ENCODE measurements at places on chromosomes 1 and 21.

GRCh38 chr21:32406405-32406804, 6.1 kb upstream of the EVA1C start:
- DNase-seq: no peak

DNA sequence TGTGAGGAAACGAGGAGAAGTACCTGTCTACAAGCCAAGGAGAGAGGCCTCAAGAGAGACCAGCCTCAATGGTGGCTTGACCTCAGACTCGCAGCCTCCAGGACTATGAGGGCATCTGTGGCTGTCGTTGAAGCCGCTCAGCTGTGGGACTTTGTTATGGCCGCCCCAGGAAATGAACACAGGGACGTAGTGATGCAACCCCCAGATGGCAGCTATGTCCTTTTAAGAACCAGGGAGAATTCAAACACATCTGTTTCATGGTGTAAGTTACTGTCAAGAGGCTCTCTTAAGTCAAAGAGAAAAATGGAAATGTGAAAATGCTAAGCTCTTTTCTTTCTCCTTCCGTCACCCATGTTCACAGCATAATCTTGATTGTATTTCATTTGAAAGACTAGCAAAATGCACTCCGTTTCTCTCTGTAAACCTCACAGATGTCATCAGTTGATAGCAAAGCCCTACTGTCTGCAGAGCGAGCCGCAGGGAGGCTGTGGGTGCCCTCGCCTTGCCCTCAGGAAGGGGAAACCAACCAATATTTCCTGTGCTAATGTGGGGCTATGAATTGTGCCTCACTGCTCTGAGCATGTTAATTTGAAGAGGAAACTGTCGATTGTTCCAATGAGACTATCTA, 21.3 kb downstream of the UBASH3A start:
- DNase-seq: peak; percentile 89

DNA sequence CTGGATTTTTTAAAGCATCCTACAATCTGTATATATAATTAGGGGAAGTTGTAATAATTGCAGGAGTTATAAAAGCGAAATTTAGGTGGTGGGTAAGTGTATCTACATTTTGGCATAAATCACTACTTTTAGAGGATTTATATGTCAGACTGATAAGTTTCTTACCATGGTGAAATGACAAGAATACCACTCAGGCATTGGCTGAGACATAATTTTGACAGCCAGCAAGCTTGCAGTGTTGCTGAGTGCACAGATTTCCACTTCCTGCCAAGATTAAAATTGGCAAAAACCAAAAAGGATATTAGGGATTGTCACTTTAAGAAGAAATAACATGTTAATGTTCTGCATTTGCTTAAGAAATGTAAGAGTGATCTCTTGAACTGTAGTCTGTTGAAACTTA, 28.2 kb downstream of the NFIA start:
- DNase-seq: no peak

- DNase-seq: no peak
These were observed 39.6 kb upstream of the CTBS start for GRCh38 chr1:84613887-84614286.

DNA sequence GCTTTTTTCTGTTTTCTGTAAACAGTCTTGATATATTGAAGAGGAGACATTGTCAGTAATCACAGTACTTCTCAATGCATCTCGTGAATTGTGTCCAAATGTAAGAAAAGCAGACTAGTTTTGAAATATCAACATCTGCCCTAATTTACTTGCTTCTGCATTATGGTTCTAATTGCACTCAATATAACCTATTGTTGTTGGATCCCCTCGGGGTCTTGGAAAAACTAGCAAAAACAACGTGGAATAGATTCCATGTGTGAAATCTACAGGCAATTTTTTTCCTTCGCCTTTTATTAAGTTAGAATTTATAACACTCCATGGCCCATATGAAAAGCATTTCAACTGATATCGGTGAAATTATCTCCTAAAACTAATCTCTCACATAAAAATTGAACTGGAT, 236.5 kb downstream of the TTLL7 start:
- no peak for DNase-seq

- no peak for DNase-seq
These were observed 3.5 kb downstream of the POMGNT1 start for GRCh38 chr1:46194641-46195193.

DNA sequence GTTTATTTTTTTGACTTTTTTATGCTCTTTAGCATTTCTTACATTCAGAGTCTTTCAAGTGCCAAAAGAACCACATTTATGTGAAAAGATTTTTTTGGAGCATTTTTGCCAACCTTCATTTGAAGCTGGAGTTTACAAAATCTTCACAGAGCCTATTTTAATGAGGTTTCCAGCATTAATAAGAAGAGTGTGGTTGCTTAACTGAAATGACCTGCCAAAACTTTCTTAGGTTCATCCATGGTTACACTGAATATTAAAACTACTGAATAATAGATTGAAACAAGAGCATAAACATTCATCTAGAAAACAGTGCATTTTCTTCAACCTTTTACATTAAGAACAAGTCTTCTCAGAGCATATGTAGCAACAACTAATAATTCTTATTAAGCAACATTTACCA, 672.3 kb upstream of the CXADR start:
- DNase-seq: no peak

DNA sequence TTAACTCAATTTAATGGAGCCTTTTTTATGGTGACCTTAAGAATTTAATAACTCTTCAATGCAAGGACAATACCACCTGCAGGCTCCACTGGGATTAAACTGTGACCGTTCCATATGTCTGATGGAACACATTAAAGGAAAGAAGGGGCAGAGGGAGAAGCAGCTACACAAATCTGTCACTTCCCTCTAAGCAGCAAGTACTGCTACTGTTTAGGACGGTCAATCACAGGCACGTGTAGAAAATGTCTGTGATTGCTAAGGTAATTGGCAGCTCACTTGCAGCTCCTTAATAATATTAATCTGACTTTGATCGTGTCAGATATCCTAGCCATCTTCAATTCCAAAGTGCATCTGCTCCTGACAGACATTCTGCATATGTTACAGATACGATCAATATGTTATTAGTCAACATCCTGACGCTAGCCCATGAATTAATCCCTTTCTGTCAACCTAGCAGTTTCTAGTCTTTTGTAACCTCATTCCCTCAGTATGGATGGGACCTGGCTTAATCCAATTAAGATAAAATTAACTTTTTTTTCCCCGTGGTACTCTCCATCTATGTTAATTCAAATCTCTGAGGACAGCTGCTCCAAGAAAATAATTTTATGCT, 1012.4 kb downstream of the AMY1C start:
- no peak for DNase-seq

- no peak for DNase-seq
These were observed 15.0 kb downstream of the PDE9A start for GRCh38 chr21:42668298-42668992.

- no peak for DNase-seq
These were observed 53.3 kb downstream of the MDM4 start for GRCh38 chr1:204569478-204569877.

DNA sequence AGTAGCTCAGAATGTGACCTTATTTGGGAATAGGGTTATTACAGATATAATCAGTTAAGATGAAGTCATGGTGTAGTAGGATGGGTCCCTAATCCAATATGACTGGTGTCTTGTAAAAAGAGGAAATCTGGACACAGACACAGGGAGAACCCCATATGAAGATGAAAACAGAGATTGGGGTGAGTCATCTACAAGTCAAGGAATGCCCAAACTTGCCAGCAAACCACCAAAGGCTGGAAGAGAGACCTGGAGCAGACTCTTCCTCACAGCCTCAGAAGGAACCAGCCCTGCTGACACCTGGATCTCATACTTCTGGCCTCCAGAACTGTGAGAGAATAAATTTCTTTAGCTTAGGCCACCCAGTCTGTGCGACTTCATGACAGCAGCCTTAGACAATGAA, 29.9 kb downstream of the KRTAP19-8 start:
- DNase-seq: no peak

GRCh38 chr1:89273324-89273778, 691 bp upstream of the GBP5 start:
- no peak for DNase-seq

DNA sequence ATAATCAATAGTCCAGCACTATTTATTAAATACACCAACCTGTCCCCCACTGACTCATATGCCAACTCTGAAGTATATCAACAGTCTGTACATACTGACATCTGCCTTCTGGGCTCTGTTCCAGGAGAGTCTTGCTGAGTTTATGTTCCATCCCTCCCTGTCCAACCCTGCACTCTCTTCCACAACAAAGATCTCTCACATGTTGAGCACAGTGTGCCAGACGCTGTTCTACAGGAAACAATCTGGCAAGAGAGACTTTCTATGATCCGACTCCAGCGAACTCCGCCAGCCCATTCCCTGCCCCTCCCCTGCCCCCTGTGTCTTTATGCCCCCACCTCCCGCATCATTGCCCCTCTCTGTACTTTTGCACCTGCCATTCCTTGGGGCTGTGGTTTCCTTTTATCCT, 3.4 kb downstream of the LACTBL1 start:
- no peak for DNase-seq

DNA sequence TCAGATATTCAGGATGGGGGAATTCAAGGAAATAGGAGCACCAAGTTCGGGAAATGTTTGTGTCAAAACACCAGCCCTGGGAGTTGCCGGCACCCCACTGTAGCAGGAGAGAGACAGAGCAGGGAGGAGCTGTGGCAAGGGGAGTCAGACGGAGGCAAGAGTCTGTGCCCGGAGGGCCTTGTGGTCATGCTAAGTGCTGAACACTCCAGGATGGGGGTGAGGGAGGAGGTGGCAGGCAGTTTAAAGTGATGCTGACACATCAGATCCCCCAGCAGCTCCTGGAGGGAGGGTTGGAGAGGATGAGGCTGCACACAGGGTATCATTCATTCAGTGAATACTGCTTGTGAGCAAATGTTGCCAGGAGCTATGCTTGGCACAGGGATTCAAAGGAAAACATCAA, 150.3 kb upstream of the ETV3 start:
- no peak for DNase-seq

DNA sequence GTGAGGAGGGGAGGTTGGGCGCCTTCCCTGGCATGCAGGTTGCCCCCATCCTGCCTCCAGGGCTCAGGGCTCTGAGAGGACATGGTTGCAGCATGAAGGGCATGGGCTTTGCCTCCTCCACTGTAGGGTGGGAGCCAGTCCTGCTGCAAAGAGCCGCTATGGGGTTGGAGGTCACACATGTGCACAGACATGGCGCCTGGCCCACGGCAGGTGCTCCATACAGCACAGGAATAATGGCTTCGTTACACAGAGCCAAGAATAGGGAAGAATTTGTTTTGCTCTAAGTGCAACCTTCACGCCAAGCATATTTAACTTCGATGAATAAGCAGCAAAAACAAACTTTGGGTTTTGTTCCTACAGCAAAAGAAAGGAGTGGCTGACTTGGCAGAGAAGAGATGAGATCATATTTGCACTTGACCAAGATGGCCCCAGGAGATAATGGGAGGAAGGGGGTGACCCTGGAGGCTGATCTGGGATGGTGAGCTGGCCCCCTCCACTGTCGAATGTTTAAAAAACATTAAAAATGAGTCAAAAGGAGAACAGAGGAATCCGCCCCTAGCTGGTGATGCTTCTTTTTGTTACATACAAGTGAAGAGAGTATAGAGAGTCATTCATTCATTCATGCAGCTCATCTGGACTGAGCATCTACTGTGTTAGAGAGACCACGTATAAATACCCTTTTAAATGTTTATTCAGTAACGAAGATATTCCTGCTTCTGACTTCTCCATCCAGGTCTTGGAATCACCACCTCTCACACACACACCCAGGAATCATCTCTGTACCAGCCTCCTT, 12.4 kb upstream of the C2CD2 start:
- peak; percentile 52 for DNase-seq

DNA sequence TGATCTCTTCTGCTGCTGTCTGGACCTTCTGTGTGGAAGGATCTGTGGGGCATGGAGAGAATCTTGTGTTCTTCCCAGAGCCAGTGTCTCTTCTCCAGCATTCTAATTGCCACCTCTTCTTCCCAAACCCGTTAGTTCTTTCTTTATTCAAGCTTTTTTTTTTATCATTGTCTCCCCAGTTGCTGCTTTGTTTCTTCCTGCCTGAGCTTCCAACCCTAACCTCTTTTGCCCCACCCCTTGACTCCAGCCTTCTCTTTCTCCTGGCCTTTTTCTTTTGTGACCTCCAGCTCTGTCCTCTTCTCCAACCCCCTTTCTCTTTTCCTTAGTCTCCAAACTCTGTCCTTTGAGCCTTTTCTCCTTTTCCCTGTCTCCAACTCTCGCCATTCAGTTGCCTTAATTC, 4.5 kb downstream of the AGO1 start:
- no peak for DNase-seq

Data from activated effector memory CD4-positive, alpha-beta T cell treated with anti-CD3 and anti-CD28 coated beads, Interleukin-2, amount 50 U/mL, for 16 hours (primary cell).